ENCODE measurements at places on chromosomes 11 and 22.

GRCh38 chr11:21007297-21007696 lies 337.9 kb downstream of the NELL1 start:
- no peak for DNase-seq

DNA sequence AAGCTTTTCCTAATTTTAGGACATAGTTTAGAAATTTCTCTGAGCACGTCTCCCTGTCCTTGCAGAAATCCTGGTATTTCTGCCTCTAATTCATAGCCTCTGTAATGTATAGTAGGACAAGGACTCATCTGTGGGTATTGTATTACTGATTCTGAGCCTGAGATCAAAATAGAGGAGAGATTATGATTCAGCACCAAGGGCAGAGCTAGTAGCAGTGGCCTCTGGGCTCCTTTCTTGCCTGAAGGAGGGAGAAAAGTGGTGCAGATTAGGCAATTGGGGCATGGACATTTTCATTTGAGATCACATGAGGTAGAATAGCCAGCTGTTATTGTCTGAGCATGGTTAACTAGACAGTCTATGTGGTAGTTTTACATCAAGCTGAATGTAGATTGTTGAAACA lies 2.8 kb downstream of the MADD start:
- DNase-seq, result no peak

DNA sequence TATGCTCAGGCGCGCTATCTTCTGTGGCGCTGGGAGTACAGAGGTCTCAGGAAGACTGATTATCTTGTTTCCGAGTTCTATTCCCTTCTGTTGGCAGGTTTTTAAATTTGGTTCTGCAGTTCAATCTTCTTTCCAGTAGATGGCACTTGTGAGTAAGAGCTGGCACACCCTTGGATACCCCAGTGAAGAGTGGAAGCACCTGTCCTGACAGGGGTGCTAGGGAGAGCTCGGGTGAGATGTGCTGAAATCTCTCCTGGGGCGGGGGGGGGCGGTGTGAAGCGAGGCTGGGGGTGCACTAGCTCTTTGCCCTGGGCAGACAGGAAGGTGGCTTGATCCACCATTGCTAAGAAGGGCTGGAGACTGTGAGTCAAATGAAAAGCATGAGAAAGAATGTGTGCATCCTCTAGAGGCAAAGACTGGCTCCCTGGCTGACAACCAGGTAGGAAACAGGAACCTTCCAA lies 679.9 kb upstream of the CCDC179 start:
- DNase-seq, result peak; percentile 36

DNA sequence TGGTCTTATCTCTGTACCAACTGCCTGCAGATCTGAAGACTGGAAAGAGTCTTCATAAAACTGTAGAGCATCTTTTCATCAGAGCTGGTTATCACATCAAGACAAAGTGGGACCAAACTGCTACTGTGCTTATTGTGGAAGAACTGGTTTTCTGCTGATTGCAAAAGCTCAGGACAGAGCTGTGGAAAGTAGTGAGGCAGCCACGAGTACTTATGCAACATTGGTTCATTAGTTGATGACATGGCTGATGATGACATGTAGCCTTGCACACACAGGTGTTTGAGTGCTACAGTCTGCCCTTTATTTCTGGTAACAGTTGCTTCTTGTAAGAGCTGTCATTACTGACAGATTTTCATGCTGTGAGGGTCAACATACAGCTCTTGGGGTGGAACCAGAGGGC lies 185.4 kb upstream of the GUCY1A2 start:
- no peak for DNase-seq

GRCh38 chr11:128908391-128909246 lies 17.5 kb downstream of the KCNJ5 start:
- DNase-seq, result no peak

DNA sequence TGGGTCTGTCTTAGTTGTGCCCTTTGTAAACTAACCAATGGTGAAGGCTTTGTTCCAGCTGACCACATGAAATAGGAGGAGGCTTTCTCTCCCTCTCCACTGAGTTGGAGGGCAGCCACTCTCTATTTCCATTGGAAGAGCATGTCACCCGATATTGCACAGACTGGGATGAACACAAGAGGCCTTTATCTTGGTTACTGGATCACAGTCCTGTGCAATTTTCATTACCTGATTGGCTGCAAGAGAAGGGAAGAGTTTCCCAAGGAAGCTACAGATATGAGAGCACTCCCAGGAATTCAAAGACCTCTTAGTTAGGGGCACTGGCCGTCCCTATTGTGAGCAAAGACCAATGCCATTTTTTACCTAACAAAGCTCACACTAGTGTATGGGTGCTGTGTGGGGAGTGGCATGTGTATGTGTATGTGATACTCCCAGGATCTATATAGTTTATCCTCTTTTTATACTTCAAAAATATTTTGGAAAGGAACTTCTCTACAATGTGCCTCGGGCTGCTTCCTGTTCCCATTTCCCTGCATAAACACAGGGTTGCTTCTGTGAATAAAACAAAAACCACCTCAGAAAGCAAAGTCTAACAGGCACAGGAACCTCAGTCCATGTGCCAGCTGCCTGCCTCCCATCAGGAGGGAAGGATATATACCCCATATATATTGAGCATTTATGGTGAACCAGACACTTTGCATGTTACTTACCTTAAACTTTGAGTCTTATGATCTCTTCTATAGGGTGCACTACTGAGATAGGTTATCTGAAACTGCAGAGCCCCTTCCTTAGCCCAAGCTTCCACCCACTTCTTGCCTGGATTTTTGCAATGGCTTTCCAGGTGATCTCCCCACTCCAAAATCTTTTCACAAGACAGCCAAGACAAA lies 126.5 kb downstream of the RASSF10 start:
- no peak for DNase-seq
